ENCODE measurements at places on chromosomes 13 and 19. TPM values are rescaled to one million over a fixed set of nuclear protein-coding genes. Genes with fewer than 3 reads are reported as not detected.

GRCh38 chr13:92572190-92572589, 654.4 kb upstream of the GPC6 start:
- DNase-seq, result no peak

GRCh38 chr19:49347835-49348234, 12.6 kb downstream of the CD37 start:
- no peak for DNase-seq

DNA sequence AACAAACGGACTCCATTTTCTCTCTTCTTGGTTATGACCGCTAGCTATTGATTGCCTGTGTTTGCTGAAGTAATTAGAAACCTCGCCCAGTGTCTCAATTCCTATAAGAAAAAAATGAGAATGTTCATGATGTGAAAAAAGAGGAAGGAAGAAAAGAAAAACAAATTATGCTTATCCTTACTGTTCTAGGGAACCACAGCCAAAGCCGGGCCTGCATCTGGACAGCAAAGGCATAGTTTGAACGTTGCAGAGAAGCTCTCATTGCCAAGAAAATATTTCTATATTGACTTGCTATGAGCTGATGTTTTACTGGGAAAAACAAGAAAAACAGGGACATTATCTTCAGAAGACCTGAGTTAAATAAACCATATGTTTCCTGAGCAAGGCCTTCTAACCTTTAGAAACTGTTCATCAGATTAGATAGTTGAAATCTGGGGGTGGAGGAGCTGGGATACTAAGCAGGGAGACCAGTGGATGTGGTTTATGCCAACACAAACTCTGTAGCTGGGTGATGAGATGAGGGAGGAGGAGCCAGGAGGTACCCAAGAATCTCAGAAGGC, 55.0 kb downstream of the EFNB2 start:
- DNase-seq, result no peak

DNA sequence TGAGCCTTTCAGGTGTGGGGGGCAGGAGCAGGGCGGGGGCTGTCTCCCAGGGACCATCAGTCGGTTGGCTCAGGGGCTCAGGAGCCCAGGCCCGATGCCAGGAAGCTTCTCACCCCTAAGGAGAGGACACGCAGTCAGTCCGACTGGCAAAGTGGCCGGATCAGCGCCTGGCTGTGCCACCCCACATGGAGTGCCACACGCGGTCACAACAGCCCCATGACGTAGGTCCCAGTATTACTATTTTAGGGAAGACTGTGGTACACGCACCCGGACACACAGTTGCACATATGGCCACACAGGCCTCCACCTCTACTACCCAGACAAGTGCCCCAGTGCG, 29.3 kb upstream of the GRTP1 start:
- no peak for DNase-seq

GRCh38 chr19:41771410-41771809, 16.1 kb downstream of the CEACAM6 start:
- no peak for DNase-seq

GRCh38 chr13:92833071-92833470, 393.5 kb upstream of the GPC6 start:
- DNase-seq, result no peak

- no peak for DNase-seq
These were observed 211.2 kb upstream of the EDNRB start for GRCh38 chr13:78129823-78130222.

GRCh38 chr13:88014527-88014926, 343.4 kb downstream of the SLITRK5 start:
- DNase-seq, result no peak

GRCh38 chr13:100518394-100519062, 70.1 kb downstream of the GGACT start:
- DNase-seq, result no peak

- no peak for DNase-seq
These were observed 1.9 kb downstream of the TMEM145 start for GRCh38 chr19:42315024-42315423.

- DNase-seq, result no peak
These were observed 87.8 kb upstream of the KLF5 start for GRCh38 chr13:72970956-72971355.

DNA sequence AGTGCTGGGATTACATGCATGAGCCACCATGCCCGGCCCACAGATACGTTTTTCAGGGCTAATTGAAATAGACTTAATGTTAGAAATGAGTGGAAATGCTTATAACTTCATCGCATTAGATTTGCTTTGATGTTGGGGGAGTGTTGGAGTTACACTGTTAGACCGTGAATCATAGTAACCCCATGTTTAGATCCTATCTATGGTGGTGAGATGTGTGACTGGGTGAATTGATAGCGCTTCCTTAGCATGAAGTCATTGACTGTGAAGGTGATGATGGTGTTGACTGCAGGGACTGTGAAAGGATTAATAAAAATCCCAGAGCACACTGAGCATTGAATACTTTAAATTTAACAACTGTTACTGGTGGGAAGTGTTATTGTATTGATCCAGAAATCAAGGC, 1.7 kb downstream of the ZNF264 start:
- DNase-seq, result no peak

DNA sequence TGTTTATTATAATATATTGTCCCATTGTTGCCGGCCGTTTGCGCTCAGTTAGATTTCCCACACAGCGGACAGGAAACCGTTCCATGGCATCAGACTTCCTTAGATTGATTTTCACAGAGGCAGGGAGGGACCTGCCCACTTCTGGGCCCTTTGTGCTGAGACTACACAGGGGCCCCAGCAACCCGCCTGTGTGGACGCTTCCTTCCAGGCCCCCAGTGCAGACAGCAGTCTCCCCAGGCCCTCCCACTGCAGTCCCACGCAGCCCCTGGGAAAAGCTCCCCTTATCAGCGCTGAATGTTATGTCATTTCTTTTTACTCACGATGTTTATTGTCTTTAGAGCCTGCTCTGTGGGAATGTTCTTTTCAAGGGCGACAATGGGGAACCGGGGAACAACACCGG, 351.7 kb upstream of the ARGLU1 start:
- DNase-seq, result no peak

DNA sequence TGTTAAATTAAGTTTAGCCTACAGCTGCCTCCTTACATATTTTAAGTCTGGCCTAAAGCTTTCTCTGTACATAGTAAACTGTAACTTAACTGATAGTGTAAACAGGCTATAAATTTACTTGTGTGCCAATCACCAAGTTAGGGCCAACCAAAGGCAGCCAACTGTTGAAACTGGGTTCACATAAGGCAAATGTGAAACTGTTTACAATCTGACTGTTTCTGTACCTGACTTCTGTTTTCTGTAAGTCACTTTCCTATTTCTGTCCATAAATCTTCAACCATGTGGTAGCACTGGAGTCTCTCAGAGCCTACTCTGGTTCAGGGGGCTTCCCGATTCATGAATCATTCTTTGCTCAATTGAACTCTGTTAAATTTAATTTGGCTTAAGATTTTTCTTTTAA, 103.1 kb downstream of the RAP2A start:
- DNase-seq, result no peak

DNA sequence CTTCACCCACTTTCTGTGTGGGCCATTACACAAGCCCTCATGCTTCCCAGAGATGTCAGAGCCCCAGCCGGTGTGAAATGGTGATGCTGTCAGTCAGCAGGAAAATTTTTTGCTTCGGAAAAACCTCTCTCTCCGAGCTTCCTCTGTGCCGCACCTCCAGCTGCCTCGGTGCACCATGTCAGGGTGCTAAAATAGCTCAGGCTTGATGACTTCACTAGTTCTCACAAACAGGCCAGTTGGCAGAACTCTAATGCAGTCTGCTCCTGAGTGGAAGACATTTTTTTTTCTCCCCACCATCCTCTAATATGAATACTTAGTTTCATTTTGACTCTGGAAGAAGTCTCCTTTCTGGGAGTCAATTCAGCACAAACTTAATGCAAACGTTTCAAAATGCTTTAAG, 71.3 kb downstream of the KLF12 start:
- no peak for DNase-seq

DNA sequence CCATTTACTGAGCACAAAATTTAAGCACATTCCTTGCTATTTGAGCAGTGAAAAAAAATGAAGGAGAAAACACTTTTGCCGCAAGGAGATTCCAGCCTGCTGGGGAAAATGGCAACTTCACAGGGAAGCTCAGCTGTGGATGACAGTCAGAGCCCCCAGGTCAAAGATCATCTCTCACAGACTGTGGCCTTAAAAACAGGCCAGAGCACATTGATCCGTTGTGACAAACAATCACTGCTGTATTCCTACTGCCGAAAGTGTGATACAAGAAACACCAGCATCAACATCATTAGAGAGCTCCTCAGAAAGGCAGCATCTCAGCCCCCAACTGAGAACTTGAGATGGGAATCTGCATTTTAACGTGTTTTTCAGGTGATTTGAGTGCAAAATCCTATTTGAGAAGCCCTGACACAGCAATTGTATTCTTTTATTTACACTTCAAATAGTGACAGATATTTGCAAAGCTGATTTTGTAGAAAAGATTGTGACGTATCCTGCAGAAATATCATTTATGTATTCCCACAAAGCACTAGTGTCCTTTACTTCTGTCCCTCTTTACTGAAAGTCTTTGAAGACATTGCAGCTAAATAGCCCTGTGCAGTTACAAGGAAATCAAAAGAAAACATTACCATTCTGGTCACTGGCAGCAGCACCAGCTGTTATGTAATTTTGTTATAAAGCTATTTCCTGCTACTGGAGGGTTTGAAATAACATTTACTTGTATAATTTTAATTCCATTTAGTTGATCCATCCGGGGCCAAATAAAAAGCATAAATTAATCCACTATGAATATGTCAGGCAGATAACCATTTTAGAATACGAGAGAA, 652.0 kb downstream of the LIG4 start:
- DNase-seq, result no peak

- DNase-seq, result no peak
These were observed 31.3 kb downstream of the TINCR start for GRCh38 chr19:5536337-5536894.

- no peak for DNase-seq
These were observed 2082.0 kb upstream of the PCDH20 start for GRCh38 chr13:63497601-63498000.

GRCh38 chr13:46383383-46383782, 3.7 kb downstream of the RUBCNL start:
- no peak for DNase-seq

GRCh38 chr19:9597027-9597426, 12.7 kb upstream of the ZNF121 start:
- DNase-seq, result no peak

- DNase-seq, result no peak
These were observed 75.3 kb upstream of the GPC6 start for GRCh38 chr13:93151277-93151676.

SLC6A16 gene
- 2.7 TPM for total RNA-seq

IGFL3 gene
- total RNA-seq, result not detected

KIR2DL3 gene
- total RNA-seq, result not detected

LYL1 gene
- total RNA-seq, result 7.0 TPM

ZNF154 gene
- 7.8 TPM for total RNA-seq

ATF5 gene
- 8.2 TPM for total RNA-seq
